Activated CD8-positive, alpha-beta memory T cell treated with anti-CD3 and anti-CD28 coated beads for 1 hour (primary cell): ENCODE measurements at places on chromosomes 1 and 21.

- DNase-seq = no peak
Observed at GRCh38 chr1:32266921-32267591, 16.0 kb downstream of the LCK start.

DNA sequence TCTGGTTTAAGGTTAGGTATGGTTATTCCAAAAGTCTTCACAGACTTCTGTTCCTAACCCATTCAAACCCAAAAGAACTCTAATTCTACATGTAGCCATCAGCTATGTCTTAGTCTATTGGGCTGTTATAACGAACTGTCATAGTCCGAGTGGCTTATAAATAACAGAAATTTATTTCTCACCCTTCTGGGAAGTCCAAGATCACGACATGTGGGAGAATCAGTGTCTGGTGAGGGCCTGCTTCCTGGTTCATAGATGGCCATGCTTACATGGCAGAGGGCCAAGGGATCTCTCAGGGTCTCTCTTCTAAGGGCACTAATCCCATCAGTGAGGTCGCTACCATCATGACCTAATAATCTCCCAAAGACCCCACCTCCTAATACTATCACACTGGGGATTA is 103.0 kb upstream of the PPP2R5A start:
- no peak for DNase-seq

DNA sequence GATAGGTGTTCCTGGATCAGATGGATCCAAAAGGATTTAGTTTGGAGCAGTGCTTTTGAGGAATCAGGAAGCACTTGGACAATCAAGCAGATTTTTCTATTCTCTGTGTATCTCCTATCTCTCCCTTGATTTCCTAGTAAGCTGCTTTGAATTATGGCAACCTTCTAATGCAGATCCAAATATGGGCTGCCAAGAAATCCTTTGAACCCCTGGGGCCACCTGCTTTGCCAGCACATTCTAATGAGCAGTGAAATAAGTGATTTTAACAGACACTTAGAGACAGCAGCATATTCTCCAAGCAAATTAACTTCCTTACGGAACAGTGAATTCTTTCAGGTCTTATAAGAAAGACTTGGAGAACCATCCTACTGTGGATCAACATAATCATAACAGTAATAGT is 195.4 kb downstream of the GPR52 start:
- DNase-seq = no peak

DNA sequence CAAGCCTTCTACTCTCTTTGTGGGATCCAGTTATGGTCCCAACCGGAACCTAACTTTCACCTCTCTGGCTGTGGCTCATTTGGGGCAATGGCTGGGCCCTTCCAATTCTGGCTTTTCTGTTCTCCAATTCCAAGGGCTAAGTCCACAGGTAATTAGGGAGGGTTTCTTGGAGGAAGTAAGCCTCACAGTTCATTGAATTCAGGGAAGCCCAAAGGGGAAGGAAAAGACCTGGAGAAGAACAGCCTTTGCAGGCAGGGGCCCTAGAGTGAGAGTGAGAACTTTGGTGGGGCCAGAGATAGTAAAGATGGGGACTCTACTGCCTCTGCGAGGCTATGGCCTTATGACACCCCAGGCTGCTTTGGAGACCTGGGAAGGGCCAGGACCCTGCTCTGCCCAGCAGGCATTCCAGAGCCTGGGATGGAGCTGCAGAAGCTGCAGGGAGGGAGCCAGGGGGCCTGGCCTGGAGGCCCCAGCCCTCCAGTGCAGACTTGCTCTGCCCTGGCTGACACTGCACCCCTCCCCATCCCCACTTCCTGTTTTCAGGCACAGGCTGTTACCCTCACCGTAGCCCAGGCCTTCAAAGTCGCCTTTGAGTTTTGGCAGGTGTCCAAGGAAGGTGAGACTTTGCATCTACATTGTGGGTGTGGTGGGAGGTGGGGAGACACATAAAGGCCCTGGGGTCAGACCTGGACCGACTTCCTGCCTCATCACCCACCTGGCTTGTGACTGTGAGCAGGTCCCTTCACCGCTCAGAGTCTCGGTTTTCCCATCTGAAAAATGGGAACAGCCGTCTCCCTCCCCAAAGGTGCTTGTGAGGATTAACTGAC is 18.9 kb downstream of the LDLRAP1 start:
- DNase-seq = peak; percentile 78

DNA sequence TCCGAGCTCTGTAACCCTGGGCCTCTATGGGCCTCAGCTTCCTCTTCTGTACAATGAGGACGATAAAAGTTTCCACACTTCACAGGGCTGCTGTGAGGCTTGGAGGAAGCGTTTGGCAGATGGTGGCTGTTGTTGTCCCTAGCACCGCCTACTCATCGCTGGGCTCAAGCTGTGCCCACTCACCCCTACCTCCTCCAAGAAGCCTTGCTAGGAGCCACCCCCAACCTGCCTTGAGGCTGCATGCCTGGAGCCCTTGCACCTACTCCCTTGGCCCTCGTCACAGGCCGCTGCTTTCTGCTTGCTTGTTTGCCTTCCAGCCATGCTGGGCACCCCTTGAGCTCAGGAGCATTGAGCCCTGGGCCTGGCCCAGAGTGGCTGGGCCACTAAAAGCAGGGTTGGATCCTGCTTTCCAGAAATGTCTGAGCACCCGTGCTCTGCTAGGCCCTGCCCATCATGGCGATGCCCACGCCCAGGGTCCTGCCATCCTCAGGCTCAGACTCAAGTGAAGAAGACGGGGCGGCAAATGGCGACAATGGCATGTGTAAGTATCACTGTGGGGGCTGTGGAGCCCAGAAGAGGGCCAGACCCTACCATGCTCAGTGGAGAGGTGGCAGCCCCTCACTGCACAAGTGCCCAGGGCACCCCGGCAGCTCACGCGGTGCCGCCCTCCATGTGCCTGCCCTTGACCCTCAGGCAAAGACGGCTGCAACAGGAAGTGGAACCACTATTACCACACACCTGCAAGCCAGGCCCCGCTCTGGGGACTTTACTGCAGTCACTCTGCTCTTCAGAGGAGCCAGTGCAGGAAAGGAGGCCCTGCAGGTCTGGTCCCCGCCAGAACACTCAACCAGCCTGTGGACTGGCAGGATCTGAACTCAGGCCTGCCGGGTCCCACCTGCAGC is 9.5 kb downstream of the SH3BGRL3 start:
- no peak for DNase-seq

GRCh38 chr1:220873868-220874655 is 5.2 kb upstream of the HLX start:
- DNase-seq = no peak

DNA sequence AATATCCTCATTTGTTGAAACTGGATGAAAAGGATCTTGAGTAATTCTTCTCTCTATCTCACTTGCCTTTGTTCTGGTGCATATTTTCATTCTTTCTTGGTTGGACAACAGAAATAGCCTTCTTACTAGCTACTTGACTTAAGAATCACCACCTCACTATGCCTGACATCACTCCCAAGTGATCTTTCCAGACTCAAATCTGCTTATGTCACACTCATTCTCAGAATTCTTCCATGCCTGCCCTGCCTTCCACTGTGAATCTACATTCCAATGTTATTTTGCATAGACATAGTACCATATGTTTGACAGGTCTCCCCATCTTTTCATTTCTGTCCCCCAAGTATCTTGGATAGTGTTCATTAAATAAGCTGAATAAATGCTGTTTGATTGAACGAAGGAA is 78.5 kb upstream of the DPYD start:
- no peak for DNase-seq

GRCh38 chr21:21434944-21435343 is 436.7 kb downstream of the NCAM2 start:
- no peak for DNase-seq

DNA sequence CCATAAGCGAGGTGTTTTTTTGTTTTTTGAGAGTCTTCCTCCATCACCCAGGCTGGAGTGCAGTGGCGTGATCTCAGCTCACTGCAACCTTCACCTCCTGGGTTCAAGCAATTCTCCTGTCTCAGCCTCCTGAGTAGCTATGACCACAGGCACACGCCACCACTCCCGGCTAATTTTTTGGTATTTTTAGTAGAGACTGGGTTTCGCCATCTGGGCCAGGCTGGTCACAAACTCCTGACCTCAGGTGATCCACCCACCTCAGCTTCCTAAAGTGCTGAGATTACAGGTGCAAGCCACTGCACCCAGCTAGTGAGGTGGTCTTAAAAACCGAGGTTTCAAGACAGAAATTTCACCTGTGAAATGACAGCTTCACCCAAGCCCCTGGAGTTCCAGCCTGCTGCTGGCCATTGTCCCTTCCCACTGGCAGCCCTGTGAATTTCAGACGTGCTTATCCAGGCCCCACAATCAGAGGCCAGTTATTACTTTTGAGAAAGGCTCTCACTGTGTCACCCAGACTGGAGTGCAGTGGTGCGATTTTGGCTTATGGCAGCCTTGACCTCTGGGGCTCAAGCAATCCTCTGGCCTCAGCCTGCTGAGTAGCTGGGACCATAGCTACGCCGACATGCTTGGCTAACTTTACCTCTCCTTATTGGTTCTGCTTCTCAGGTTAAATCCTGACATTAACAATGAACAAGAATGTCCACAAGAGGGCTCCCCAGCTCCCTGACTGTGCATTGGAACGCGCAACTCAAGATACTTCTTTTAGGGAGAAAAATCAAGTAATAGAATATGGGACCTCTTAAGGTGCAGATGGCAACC is 19.4 kb downstream of the ENO1 start:
- DNase-seq = peak; percentile 25

DNA sequence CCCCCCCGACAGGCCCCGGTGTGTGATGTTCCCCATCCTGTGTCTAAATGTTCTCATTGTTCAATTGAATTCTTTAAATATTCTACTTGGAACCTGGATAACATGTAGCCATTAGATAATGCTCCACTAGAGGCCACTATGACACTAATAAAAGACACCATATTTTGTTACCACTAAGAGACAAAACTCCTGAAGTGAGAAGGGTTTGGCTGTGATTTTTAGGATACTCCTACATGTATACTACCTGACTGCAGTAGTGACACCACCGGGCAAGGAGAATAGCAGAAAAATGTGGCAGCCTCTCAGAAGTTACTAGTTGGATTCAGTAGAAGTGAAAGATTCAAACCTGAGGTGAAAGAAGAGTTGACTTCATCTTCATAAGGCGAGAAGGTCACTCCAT is 36.0 kb downstream of the F5 start:
- DNase-seq = no peak

DNA sequence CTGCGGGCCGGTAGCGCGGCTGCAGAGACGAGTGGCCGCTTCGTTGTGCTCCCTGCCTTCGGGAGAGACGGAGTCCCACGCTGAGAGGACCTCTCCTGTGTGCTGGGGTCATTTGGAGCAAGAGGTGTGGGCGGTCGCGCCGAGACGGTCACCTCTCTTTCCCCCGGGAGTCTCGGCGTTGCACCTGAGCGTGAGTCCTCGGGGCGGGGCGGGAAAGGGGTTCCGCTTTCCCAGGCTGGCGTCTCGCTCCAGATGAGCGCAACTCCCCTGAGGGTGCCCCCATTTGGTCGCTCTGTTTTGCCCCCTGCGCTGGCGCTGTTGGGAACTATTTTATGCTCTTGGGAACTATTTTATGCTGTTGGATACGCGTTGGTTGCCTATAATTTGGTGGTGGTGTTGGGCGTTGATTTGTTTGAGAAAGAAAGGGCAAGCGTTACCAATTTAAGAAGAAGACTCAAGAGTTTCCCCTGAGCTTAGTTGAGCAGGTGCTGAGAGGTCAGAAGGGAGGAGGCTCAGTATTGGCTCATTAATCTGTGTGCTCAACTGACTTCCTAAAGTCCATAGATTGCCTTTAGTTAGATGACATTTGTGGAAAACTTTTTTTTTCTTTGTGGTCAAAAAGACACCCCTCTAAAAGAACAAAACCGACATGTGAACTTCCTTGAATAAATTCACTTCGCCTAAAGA is 683 bp downstream of the LRRC8B start:
- no peak for DNase-seq

- DNase-seq = no peak
Observed at GRCh38 chr21:35619184-35619583, 441.1 kb downstream of the SETD4 start.

DNA sequence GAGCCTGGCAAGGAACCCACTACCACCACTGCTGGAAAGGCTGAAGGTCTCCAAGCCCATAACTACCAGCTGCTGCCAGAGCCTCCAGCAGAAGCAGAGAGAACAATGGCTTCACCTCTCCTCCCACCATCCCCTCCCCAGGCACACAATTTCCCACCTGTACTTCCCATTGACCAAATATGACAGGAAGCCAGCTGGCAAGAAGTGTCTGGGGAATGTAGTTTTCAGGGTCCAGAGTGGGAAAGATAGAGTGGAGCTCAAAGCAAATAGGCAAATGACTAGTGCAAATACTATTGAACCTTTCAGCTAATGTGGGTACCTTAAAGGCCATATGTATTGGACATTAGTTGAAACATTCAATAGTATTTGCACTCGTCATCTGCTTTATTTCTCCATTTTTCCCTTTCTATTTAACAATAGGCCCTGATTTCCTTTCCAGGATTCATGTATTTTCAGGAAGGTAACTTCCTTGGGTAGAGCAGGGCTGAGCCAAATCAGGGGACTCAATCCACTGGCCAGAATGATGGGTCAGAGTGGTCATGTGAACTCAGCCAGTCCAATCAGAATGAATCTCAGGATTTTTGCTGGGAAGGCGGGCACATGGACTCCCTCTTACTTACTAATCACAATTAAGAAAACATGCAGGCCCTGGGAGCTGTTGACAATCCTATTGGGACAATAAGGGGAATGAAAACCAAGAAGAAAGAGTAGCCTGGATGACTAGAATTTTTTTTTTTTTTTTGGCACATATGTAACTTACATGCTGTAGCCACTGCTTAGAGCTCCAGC is 12.1 kb upstream of the NFYC start:
- DNase-seq = no peak

GRCh38 chr1:11448373-11449099 is 30.4 kb upstream of the DISP3 start:
- DNase-seq = no peak

DNA sequence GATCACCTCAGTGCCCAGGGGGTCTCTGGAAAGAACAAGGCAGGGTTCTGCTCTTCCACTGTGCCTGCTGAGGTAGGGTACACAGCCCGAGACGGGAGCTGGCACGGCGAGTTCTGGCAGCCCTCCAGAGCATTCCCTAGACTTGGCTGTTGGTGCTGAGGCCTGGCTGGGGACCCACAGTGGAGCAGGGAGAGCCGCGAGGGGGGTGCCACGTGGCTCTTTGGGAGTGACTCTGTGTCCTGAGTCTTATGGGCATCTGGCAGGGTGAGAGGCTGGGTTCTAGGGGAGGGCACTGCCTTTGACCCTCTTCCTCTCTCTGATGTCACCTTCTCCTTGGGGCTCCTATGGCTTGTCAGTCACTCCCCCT is 336.4 kb downstream of the CAMTA1 start:
- no peak for DNase-seq

- no peak for DNase-seq
Observed at GRCh38 chr1:93715529-93716126, 34.0 kb upstream of the BCAR3 start.
